ENCODE measurements at places on chromosomes 12 and 14.

- DNase-seq: no peak
Measured at GRCh38 chr14:101178184-101179072, 274.9 kb upstream of the RTL1 start.

- no peak for DNase-seq
Measured at GRCh38 chr14:54665946-54666345, 99.0 kb downstream of the SAMD4A start.

- DNase-seq: no peak
Measured at GRCh38 chr14:24952851-24953666, 96.9 kb downstream of the STXBP6 start.

- DNase-seq: no peak
Measured at GRCh38 chr12:125140279-125141209, 75.3 kb downstream of the AACS start.

DNA sequence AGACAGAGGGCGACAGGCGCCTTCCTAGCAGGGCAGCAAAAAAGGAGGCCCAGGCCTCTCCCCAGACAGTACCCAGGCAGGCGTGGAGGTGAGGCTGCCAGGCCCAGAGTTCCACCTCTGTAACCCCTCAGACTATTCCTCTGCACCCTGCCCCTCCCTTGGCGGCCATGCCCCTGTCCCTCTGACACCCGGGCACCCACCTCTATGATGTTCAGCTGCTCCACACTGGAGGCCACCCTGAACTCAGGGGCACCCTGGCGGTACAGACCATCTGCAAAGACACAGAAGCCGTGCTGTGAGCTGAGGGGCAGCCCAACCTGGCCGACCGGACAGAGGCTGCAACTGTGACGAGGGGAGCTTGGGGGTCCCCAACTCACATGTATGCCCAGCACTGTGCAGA is 20.1 kb downstream of the ARL6IP4 start:
- DNase-seq: no peak

- DNase-seq: no peak
Measured at GRCh38 chr14:103861413-103862392, 14.3 kb upstream of the PPP1R13B start.

DNA sequence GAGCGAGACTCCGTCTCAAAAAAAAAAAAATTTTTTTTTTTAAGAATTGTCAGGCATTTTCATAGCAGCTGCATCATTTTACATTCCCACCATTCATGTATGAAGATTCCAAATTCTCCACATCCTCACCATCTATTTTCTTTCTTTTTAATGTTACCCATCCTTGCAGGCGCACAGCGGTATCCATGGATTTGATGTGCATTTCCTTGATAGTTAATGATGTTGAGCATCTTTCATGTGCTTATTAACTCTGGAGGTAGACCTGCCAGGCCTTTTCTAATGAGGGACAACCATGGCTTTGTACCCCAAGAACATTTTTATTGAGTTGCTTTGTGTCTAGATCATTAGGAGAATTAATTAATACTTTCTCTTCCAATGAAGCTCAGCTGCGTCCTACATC is 1.6 kb upstream of the RNF34 start:
- DNase-seq: no peak

DNA sequence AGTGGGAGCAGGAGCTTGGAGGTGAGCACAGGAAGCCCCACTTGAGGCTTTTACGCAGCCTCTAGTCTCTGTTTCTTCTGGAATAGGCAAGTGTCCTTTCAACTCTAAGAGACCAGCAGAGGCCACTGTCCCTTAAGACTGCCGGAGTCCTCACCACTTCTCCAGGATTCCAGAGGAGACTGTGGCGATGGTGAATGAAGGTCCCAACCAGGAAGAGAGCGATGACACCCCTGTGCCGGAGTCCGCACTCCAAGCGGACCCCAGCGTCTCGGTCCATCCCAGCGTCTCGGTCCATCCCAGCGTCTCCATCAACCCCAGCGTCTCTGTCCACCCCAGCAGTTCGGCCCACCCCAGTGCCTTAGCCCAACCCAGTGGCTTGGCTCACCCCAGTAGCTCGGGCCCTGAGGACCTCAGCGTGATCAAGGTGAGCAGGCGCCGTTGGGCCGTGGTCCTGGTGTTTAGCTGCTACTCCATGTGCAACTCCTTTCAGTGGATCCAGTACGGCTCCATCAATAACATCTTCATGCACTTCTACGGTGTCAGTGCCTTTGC is 442 bp downstream of the FLVCR2 start:
- DNase-seq: no peak

GRCh38 chr14:59055006-59055405 is 133.5 kb upstream of the DAAM1 start:
- DNase-seq: no peak

DNA sequence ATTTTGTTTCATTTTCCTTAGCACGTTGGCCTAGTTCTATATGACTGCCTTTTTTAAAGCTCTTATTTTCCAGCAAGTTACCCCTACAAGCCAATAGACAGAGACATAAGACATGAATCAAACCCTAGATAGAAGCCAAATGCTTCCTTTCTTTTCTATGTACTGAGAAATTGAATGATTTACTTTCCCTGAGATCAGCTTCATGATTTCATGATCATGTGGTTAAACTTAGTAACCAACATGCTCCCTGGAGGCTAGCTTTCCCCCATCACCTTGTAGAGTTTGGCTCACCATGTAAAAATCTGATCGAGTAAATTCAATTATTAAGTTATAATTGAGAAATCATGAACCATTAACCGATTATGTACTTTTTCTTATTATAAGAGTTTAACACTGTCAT is 148.1 kb upstream of the LRIG3 start:
- no peak for DNase-seq

GRCh38 chr14:76268047-76268431 is 107.9 kb upstream of the ESRRB start:
- DNase-seq: no peak

DNA sequence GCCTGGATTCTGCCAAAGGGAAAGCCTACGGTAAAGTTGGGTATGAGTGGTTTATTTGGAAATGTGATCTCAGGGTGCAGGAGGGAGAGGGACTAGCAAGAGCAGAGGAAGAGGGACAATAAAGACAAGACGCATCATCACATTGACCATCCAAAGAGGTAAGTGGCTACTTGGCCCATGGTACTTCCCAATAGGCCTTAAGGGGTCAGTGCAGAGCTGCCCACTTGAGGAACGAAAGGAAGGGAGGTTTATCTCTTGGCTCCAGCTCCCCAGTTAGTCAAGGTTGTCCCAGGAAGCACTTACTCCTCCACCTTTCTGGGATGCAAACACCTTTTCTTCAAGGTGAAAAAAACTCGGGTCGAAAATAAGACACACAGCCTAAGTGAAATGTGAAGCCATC is 323.9 kb downstream of the TMEM132D start:
- no peak for DNase-seq

GRCh38 chr12:89936631-89937030 is 228.0 kb upstream of the ATP2B1 start:
- DNase-seq: no peak

DNA sequence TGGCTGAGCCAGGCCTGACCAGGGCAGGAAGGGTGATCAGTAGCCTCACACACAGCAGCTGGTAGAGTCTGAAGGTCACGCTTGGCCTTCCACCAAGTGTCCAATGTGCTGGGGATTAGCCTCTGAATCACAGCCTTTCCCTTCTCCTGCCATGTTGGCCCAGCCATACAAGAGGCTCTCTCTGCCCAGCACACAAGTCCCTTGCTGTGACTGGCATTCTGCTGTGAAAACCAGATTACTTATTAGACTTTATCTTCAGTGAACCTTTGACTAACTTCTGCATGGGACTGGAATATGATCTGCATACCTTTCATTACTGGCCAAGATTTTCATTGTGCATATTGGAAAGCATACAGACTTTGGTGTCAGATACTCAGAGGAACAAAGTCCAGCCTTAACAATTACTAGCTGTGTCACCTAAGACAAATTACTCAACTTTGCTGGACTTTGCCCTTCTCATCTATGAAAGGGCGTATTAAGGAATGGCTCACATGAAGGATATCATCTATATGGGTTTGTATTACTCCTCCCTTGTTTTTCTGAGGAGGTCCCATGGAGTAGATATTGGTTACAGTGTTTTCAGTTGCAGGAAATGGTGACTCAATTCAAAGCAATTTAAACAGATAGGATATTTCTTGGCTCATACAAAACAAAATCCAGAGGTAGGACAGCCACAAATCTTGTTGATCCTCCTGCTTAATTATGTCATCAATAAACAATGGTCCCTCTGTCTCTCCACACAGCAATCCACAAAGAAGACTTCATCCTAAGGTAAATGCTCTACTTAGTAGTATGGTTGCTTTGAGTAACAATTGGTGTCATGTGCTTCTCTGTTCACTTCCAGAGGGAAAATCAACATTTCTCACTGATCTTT is 99.6 kb downstream of the DYRK2 start:
- no peak for DNase-seq

DNA sequence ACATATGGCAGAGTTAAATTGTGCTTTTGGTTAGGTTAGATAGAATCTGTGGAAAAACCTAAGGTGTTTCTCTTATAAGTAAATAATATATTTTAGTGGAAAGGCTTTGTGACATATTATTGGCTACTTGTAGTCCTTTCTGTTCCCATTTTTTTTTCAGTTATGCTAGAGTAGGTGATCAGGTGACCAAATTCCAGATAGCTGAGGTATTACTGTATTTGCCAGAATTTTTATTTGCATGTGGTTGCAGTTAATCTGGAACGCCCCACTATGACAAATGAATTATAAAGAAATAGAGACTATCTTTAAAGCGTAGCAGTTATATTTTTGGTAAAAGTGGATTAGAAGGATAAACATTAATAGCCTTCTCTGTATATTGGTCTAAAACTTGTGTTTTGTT is 52.0 kb downstream of the ARHGAP5 start:
- DNase-seq: no peak

DNA sequence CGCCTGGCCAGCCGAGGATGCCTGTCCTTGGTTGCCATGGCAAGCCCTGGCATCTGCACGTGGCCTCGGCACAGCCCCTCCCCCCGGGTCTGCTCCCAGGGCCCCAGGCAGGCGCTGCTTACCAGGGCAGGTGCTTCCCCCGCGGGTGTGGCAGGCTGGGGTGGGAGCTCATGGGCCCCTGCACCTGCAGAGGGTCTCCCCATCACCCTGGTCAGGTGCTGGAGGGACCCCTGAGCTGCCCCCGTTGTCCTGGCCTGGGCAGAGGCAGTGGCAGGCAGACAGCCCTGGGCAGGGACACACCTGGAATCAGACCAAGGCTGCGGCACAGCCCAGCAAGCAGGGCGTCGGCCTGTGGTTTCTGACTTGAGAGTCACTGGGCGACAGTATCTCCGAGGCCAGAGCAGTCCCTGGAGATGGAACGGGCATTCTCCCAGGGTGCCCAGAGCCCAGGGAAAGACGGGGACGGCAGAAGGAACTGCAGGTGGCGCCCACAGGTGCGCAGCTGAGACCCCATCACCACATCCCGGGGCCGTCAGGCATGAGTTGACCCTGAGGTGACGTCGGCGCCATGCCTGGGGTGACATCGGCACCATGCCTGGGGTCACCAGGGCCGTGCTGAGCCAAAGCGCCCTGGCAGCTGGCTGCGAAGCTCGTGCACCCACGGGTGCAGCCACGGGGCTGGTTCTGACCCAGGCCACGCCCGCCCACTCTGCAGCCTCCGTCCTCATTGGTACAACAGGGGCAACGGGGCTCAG is 56.1 kb upstream of the FBRSL1 start:
- no peak for DNase-seq

- DNase-seq: peak; percentile 37
Measured at GRCh38 chr12:94792693-94793092, 142.3 kb upstream of the TMCC3 start.

DNA sequence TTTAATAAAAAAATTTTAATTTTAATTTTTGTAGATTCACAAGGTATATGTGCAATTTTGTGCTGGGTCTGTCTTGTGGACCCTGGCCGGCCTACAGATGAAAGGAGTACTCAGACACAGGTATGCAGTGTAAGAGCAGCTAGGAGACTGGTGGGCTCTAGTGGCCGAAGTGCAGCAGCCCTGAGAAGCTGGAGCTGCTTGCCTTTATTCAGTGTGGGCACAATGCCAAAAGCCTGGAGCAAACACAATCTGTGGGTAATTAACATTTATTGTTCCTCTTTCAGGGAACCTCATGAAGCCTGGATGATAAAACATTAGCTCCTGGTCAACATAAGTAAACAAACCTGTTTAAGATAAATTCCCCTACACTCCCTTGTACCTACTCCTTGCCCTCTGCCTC is 135.7 kb upstream of the SEL1L start:
- DNase-seq: no peak

GRCh38 chr12:52788876-52789636 is 6.9 kb downstream of the KRT3 start:
- no peak for DNase-seq

DNA sequence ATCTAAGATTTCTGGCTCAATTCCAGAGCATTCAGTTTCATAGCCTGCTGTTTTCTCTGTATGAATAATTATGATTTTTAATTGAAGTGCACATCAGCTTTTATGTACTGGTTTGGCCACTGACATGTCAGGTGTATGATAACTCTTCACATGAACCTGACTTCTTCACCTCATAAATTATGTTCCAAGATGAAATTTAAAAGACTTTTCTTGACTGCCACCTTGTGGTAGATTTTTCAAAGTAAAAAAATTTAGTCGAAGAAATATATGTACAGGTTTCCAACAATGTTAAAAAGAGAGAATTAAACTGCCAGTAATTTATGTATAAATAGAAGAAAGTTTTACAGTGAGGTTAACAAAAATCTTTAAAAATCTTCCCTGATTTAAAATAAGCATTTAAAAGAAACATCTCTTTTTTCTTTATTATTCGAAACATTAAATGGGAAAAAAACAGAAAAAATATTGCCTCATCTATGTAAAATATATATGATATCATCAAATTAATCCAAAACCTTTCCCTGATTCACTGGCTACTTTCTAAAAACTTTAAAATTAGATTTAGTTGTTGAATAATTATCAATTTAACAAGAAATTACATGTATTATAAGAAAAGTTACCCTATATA is 124.9 kb upstream of the ATXN7L3B start:
- peak; percentile 3 for DNase-seq

- DNase-seq: peak; percentile 79
Measured at GRCh38 chr12:55729819-55730818, 1.3 kb upstream of the CD63 start.

DNA sequence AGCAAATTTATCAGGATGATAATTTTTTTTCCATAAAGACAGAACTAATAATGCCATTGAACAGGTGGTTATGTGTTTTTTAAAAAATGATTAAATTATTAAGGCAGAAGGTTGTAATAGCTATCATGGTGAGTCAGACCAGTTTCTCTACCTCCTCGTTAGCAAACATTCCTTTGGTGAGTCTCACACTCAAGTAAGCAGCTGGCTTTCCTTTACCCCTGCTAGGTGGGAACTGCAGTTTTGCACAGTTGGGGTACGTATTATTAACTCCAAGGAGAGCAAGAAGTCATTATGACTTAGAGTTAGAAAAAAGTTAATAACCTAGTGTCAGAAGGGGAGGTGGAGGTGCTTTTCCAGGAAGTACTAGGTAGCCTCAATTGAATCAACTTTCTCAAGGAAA is 165.3 kb downstream of the SNAPC1 start:
- DNase-seq: no peak

DNA sequence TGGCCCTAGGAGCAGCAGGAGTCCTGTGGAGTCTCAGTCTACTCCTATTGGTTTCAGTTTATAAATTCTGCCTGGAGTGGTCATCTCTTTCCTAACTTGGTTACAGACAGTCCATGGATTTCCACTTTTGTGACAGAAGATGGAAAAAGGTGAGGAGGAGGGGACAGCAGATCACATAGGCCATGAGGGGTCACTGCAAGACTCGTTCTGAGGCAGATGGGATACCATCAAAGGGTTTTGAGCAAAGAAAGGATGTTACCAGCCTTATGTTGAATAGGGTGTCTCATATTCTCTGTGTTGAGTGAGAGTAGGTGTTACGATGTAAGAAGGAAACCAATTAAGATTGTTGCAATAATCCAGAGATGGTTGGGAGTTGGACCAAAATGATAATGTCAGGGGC is 15.3 kb downstream of the PDE3A start:
- no peak for DNase-seq

- no peak for DNase-seq
Measured at GRCh38 chr14:24331731-24332267, 3.1 kb downstream of the ADCY4 start.

Measured in common myeloid progenitor, CD34-positive (primary cell).